ENCODE measurements at places on chromosomes 1 and 21. TPM values are rescaled to one million over a fixed set of nuclear protein-coding genes. Genes with fewer than 3 reads are reported as not detected.

KRTAP19-3 gene
- not detected for total RNA-seq

GRCh38 chr1:171217658-171218443 is 30.4 kb upstream of the FMO1 start:
- DNase-seq, result no peak

DNA sequence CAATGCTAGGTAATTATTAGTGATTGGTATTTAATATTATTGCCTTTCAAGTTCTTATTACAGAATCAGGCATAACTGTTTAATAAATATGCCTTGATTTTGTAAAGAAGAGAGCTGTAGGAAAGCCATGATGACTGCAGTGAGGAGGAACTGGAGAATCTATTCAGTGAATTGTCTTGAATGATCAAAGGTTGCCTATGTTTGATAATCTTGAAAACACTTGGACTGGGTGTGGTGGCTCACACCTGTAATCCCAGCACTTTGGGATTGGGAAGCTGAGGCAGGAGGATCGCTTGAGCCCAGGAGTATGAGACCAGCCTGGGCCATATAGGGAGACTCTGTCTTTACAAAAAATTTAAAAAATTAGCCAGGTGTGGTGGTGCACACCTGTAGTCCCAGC is 42.4 kb downstream of the FMN2 start:
- DNase-seq, result no peak

GRCh38 chr1:195886000-195886399 is 722.2 kb downstream of the KCNT2 start:
- DNase-seq, result no peak

DNA sequence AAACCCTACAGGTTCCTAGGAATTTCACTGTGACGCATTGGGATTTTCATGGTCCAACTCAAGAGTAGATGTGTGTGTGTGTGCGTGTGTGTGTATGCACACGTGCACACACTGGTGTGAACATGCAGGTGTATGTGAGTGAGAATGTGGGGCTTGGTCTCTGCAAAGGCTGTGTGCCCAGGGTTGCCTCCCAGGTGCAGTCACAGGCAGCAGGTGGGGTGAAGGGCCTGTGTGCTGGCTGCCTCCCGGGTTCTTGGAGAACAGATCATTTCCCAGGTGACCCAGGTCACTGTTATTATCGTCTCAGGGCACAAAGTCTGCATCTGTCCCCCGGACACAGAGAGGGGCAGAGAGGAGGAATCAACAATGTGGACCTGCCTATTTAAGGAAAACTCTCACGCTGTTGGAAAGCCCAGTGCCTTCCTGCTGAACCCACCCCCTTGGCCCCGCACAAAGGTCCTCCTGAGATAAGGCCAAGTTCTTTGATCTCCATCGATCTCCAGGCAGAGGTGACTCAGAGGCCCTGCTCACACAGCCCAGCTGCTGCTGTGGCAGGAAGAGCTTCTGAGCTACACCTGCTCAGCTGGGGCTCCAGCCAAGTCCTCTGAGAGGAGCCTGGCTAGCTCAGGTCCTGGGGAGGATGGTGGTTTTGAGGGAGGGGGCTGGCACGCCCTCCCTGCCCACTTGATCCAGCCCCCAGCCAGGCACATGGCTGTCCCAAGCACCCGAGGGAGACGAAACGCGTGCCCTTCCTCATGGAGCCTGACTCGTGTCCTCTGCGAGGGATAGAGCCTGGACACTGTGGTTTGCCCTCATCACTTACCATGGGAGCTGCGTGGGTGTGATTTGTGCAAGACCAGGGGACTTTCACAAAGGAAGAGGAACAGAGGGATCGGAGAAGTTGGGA is 134.0 kb upstream of the ARHGEF16 start:
- no peak for DNase-seq

Data from fibroblast of villous mesenchyme (primary cell).